ENCODE measurements at places on chromosomes 12 and 14. TPM values are rescaled to one million over a fixed set of nuclear protein-coding genes. Genes with fewer than 3 reads are reported as not detected.
A peak's percentile ranks its signal among the peaks of the same experiment; 100 is the strongest.

GRCh38 chr14:68441542-68441941 is 351.3 kb downstream of the ZFP36L1 start:
- DNase-seq = no peak

GRCh38 chr14:93027810-93028723 is 87.7 kb downstream of the ITPK1 start:
- no peak for DNase-seq

DNA sequence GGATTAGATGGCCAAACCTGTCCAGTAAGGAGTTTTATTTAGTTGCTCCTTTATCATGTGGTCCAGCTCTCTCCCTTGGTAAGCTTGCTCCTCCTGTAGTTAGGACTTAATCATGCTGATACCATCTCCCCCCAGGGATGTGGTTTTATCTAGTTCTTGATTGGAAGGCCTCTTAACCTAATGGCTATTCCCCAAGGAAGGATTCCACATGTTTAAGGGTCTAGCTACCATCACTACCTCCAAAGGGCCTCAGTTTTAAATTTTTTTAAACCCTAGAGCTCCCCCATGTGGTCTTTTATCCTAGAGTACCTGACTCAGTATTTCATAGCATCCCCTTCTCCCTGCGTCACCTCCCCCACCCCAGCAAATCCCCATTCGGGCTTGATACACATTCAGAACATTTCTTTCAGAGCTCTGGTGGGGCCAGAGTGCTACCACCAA is 22.5 kb downstream of the MAP3K12 start:
- DNase-seq = no peak

- peak; percentile 87 for DNase-seq
Measured at GRCh38 chr14:21103710-21104447, 3.0 kb downstream of the TMEM253 start.

GRCh38 chr12:31477687-31478086 is 113.2 kb downstream of the DENND5B start:
- no peak for DNase-seq

- DNase-seq = no peak
Measured at GRCh38 chr12:104152685-104153241, 14.8 kb upstream of the NFYB start.

GRCh38 chr14:23877538-23878180 is 75.9 kb upstream of the DHRS4 start:
- no peak for DNase-seq

KHNYN gene
- total RNA-seq = 139 TPM

MYO1H gene
- total RNA-seq = not detected

HOXC4 gene
- 0.32 TPM for total RNA-seq

SCNN1A gene
- total RNA-seq = 0.86 TPM

All from CD4-positive, CD25-positive, alpha-beta regulatory T cell (primary cell).